ENCODE measurements at places on chromosomes 11 and 22.

DNA sequence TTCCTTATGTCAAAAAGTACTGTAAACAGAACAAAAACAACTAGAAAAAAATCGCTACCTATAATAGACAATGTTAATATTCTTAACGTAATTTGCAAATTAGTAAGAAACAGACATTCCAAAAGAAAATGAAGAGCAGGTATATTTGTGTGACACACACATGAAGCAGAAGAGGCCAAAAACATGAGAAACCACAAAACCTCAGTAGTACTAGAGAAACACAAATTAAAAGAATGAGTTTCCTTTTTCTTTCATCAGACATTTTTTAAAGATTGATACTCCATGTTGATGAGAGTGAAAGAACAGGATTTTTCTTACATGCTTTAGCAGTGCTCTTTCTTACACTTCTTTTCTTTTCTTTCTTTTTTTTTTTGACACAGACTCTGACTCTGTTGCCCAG lies 34.2 kb upstream of the PCF11 start:
- no peak for DNase-seq

GRCh38 chr11:34105957-34106504 lies 602 bp downstream of the NAT10 start:
- no peak for DNase-seq

GRCh38 chr22:19479355-19480172 lies at the start of gene CDC45:
Gene CDC45 (plus strand): TSS chr22:19479920. CDS start chr22:19479969, 49 bp downstream.
- DNase-seq = peak; percentile 96

- no peak for DNase-seq
Measured at GRCh38 chr22:40391417-40391816, 21.0 kb downstream of the SGSM3 start.

- DNase-seq = no peak
Measured at GRCh38 chr11:17515443-17516176, 28.6 kb downstream of the USH1C start.

- DNase-seq = no peak
Measured at GRCh38 chr22:41324821-41325528, 23.6 kb downstream of the ZC3H7B start.

DNA sequence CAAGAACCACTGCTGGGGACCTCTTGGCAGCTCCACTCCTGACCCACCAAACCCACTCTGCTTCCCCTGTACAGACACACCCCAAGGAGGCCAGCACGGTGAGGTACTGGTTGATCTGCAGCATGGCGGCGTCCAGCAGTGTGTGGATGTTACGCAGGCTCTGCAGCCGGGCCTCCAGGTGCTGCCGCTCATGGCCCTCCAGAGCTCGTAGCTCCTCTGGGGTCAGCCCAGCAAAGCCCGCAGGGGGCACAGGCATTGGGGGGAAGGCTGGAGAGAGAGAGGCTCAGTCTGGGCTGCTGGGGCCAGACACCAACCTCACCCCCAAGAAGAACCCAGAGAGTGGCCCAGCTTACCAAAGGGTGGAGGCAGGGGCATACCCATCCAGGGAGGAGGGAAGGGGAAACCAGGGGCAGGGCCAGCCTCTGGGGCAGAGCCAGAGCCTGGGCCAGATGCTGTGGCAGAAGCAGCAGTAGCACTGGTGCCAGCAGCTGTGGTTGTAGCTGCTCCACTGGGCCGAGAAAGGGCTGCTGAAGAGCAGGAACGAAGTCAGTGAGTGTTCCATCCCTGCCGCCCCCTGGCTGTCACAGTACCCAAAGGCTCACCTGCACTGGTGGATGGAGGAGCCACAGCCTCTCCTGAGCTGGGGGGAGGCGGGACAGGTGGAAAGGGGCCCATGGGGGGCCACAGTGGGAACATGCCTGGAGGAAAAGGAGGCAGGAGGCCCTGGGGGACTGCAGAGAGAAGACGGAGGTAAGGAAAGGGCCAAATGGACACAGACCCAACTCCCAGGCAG lies 4.5 kb downstream of the SYVN1 start:
- no peak for DNase-seq

GRCh38 chr11:66922551-66922950 lies 35.6 kb downstream of the PC start:
- DNase-seq = no peak

GRCh38 chr11:65576232-65576866 lies 496 bp downstream of the EHBP1L1 start:
- DNase-seq = peak; percentile 41

GRCh38 chr11:69731110-69731509 lies 27.3 kb upstream of the FGF19 start:
- DNase-seq = no peak

- no peak for DNase-seq
Measured at GRCh38 chr22:33465554-33465953, 407.4 kb upstream of the SYN3 start.

DNA sequence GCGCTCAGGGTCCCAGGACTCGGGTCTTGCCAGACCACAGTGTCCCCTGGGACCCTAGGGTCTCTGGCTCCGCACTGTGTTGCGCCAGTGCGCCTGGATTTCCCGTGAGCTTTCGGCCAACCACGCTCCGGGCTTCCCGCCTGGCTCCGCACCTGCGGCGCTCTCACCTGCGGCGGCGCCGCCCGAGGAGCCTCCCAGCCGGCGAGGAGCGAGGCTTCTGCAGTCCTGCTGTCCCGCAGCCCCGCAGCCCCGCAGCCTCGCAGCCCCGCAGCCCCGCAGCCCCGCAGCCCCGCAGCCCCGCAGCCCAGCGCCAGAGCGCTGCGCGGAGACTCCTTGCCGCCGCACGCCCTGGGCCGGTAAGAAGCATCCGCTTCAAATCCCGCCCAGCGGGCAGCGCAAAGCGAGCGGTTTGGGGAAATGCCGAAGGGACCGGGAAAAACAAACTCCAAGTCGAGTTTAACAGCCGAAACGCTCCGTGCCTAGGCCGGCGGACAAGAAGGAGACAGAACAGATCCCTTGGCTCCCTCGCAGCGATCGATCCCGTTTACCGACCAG lies 939 bp downstream of the ALX4 start:
- no peak for DNase-seq

DNA sequence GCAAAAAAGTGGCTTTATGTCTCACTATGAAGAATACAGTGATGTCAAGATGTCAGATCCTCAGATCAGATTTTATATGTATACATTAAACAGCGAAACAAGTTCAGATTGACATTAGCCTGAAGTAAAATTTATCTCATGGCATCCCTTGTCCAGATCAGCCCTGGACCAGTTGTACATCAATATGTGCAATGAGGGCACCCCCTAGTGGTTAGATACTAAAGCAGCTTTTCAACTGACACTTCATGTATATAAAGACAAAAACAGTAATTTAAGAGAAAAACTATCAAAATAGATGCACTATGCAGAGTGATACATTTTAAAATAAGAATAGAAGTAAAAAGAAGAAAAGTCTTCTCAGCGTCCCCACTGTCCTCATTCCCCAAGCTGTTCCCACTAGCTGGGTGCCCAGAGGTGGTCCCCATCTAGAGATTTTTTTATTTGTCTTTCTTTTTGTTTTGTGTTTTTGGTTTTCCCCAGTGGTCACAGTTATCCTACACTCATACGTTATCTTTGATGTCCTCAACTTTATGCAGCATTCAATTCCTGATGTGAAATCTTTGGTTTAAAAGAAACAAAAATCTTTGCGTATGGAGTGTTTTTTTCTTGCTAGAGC lies 2193.4 kb upstream of the RAG2 start:
- peak; percentile 3 for DNase-seq

Data from activated CD4-positive, alpha-beta T cell treated with anti-CD3 and anti-CD28 coated beads for 48 hours (primary cell).